ENCODE measurements at places on chromosomes 5 and 9.

DNA sequence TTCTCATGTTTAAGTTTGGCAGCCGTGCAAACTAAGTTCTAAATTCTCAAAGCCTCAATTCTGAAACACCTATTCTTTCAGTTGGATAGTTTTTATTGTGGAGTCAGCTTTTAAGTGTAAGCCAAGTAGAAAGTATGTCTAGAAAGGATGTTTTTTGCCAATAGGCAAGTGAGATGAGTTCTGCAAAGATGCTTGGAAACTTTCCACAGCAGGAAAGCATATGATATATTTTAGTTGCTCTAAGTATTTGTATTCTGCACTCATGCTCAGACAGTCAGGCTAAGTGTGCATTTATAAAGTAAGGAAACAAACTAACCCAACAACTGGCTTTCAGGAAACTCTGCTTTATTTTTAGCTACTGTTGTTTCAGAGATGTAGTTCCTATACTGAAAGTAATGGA lies 67.3 kb upstream of the CDH18 start:
- DNase-seq = no peak

- no peak for DNase-seq
Observed at GRCh38 chr5:93247105-93247504, 333.9 kb downstream of the NR2F1-AS1 start.

DNA sequence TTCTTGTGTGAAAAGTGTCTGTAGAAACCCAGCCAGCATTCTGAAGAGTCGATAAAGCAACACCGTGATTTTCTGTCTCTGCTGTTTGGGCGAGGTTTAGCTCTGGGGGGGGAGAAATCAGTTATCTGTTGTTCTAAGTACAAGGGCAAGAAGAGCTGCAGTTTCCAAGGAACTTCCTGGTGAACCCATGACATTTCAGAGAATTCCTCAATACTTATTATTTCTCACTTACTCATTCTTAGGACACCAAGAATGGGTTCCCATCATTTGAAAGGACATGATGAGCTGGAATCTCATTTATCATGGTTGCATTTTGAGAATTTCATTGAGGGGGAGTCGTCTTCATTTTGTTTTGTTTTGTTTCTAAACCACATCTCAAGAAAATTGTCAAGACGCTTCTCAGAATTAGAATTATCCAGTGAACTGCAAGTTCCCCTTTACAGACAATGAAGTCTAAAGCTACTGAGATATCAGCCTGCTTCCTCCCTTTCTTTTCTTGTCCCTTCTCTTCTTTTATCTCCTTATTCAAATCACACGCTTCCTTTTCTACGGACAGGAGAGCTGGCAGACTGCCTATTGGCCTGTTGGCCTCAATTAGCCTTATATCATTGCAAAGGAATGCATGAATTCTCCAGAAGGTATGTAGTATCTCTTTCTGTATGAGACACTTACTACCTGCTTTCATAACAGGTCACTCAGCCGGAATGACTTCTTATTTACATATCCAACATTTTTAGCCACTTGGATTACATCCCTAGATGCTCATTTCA lies 53.7 kb downstream of the ZNF462 start:
- DNase-seq = peak; percentile 91

- peak; percentile 5 for DNase-seq
Observed at GRCh38 chr5:24135536-24135935, 509.2 kb downstream of the CDH10 start.

DNA sequence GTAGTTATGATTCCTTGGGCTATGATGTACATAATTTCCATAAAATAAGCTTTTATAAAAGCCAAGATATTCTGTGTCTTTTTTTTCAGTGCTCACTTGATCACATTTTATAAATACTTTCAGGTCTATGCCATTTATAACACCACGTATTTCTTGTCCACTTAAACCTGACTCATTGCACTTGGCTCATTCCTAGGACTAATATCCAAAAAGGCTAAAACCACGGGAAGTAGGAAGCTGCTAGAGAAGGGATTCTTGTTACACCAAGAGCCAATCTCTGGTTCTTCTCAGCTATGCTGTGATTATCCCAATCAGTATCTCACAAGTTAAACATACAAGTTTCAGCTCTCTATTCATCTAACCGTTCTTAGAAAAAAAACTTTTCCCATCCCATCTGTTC lies 80.4 kb upstream of the CDH6 start:
- peak; percentile 87 for DNase-seq

- DNase-seq = no peak
Observed at GRCh38 chr9:18536554-18536953, 62.6 kb downstream of the ADAMTSL1 start.

DNA sequence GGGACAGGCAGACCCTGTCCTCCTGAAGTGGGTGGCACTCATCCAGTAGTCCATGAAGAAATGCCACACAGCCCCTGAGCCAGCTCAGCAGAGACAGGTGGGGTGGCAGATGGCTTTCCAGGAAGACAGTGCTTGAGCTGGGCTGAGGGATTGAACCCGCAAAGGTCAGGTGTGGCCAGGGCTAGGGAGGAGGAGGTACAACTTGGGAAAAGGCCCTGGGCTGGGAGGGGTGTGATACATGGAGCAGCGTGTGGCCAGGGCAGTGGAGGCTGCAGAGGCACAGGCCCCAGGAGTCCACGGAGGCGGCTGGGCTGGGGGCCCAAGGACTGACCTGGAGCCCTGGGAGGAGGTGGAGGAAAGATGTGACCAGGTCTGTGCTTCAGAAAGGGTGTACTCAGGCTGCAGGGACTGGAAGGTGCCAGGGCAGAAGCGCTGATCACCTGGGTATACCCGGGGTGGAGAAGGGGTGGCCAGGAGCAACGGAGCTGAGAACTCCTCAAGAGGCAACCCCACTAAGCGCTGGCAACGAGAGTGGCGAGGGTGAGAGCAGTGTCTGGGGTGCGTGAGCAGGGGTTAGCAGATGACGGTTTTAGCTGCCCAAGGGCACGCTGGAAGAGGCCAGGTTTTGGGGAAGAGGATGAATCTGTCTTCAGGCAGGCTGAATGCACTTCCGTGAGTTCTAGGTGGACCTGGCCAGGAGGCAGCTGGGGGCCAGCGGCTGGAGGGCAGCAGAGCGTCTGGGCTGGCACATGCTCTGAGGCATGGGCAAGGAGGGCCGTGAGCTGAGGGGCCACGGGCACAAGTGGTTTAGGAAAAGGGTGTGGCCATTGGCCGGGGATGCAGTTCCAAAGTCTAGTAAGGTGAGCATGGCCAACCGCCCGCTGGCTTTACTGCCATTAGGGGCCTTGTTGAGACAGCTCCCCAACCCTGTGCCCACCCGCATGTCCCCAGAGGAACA lies 3.9 kb upstream of the RABL6 start:
- no peak for DNase-seq

DNA sequence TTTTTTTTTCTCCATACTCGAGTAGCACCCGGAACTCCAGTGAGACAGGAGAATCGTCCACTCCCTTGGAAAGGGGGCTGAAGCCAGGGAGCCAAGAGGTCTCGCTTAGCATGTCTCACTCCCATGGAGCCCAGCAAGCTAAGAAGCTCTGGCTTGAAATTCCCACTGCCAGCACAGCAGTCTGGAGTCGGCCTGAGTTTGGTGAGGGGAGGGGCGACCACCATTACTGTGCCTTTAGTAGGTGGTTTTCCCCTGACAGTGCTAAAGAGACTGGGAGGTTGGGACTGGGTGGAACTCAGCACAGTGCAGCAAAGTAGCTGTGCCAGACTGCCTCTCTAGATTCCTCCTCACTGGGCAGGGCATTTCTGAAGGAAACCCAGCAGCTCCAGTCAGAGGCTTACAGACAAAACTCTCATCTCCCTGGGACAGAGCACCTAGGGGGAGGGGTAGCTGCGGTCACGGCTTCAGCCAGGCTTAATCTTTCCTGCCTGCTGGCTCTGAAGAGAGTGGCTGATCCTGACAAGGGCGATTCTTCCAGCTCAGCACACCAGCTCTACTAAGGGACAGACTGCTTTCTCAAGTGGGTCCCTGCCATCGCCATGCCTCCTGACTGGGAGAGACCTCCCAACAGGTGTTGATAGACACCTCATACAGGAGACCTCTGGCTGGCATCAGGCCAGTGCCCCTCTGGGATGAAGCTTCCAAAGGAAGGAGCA lies 414.5 kb upstream of the ZNF608 start:
- peak; percentile 36 for DNase-seq

DNA sequence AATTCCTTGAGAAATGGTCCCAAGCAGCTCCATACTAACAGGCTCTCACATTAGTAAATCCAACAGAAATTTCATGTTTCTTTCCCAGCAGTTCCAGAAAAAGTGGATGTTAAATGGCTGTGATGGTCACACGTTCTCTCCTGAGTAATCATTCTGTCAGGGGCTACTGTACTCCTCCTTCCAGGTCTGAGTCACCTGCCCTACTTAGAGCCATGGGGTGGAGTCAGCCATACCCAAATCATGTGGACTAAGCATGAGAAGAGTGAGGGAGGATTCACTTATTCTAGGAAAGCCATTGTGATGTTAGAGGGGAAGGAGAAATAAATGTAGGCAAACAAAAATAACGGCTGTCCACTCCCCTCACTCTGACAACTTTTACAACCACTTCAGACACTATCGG lies 547.2 kb downstream of the CSNK1G3 start:
- no peak for DNase-seq

DNA sequence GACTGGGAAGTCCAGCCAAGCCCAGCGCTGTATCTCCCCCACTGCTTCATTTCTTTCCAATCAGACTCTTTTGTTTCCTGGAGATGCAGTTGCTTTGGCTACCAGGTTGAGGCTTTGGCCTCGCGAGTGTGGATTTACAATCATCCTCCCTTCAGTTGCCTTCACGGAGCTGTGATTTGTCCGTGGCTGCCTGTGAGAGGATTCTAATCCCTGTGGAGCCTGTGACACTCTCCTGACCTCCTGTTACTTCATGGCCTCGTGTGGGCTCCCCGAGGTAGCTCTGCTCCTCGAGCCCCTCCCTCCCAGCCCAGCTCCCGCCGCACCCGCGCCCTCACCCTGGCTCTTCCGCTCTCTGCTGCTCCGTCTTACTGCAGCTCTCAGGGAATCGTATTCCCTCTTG lies 107.2 kb upstream of the STC2 start:
- no peak for DNase-seq

DNA sequence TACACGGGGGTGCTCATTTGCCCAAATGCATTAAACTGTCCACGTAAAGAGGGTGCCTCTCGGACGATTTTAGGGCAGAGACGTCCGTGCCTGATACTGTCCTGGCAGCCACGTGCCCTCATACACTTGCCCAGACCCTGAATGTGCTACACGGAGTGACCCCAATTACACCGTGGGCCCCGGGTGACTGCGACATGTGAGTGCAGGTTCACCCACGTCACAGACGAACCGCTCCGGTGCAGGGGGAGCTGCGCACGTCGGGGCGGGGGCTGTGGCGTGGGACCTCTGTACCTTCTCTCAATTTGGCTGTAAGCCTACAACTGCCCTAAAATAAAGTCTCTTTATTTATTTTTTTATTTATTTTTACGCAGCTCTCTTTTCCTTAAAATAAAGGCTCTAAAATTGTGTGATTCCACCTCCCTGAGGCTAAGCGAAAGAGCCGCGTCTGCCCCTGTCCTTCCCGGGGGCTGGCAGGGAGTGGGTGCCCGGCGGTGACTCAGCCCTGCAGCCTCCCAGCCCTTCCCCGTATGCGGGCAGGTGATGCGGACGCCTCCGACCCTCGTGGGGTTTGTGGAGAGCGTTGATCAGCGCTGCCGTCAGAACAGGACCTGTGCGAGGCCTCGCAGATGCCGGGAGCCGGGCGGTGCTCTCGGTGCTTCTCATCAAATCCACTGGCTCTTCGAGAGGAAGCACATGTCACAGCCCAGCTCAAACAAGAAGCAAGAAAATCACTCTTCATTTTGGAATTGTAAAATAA lies 9.2 kb upstream of the EGFL7 start:
- DNase-seq = no peak

GRCh38 chr5:84379749-84380148 lies 4.9 kb downstream of the EDIL3 start:
- peak; percentile 55 for DNase-seq

DNA sequence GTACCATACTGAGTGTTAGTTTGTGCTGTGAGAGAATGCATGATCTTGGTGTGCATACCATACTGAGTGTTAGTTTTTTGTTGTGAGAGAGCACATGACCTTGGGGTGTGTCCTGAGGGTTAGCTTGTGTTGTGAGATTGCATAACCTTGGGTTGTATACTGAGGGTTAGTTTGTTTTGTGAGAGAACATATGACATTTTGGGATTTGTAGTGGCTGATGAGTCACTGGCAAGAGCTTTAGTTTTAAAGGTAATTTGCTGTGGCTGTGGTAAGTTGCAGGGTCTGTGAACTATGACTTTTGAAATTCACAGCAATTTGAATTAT lies 1068.3 kb upstream of the EDIL3 start:
- DNase-seq = no peak

DNA sequence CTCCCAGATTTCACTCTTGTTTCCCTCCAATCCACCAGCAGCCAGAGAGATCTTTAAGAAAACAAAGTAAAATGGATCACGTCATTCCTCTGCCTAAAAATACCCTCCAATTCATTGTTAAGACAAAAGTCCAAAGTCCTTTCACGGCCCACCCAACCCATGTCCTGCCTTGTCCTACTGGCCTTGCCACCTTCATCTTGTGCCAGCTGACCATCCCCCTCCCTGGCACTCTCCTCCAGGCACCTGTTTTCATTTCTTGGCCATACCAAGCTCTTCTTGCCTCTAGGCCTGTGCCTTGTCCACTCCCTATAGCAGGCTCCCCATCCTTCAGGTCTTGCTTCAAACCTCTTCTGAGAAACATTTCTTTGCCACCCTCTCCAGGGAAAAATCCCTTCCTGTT lies 307.6 kb downstream of the MSX2 start:
- DNase-seq = no peak

DNA sequence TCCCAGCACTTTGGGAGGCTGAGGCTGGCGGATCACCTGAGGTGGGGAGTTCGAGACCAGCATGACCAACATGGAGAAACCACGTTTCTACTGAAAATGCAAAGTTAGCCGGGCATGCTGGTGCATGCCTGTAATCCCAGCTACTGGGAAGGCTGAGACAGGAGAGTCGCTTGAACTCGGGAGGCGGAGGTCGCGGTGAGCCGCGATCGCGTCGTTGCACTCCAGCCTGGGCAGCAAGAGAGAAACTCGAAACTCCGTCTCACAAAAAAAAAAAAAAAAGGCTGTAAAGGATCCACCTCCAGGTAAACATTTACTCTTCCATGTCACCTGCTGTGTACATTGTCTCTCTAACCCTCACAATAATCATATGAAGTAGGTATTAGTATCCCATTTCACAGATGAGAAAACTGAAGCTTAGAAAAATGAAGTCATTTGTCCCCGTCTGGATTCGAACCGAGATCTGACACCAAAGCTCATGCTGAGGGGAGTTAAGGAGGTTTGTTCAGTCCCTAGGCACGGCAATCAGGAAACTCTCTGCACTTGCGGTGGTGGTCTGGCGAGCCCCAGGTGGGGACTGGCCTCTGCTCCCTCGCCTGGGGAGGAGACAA lies 494 bp upstream of the DOCK2 start:
- no peak for DNase-seq

Data from fibroblast of upper back skin (primary cell).